ENCODE measurements at places on chromosomes 2 and 18. TPM values are rescaled to one million over a fixed set of nuclear protein-coding genes. Genes with fewer than 3 reads are reported as not detected.

ANKRD36 gene
- 40.9 TPM for total RNA-seq

GRCh38 chr2:139631966-139632365 is 851.8 kb upstream of the NXPH2 start:
- DNase-seq: no peak

DNA sequence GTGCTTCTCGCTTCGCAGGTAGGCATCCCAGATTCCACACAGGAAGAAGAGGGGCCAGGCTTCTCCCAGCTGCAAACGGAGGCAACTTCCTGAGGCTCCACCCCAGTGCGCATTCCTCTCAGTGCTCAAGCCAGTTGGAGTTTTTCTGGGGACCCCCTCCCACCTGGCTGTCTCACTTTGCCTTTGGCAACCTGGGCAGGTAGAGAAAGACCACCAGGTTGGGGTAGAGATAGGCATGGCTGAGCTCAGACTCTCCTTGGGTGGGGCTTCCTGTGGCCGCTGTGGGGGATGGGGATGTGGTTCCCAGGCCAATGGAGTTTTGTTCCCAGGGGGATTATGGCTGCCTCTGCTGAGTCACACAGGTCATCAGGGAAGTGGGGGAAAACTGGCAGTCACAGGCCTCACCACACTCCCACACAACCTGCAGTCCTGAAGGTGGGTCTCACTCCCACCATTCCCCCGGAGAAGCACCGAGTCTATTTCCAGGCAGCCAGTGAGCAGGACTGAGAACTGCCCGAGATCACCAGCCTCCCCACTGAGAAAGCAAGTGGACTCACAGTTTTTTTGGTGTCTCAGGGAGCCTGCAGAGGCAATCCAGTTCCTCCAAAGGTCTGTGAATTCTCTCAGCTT is 38.1 kb downstream of the SLC39A10 start:
- no peak for DNase-seq

DNA sequence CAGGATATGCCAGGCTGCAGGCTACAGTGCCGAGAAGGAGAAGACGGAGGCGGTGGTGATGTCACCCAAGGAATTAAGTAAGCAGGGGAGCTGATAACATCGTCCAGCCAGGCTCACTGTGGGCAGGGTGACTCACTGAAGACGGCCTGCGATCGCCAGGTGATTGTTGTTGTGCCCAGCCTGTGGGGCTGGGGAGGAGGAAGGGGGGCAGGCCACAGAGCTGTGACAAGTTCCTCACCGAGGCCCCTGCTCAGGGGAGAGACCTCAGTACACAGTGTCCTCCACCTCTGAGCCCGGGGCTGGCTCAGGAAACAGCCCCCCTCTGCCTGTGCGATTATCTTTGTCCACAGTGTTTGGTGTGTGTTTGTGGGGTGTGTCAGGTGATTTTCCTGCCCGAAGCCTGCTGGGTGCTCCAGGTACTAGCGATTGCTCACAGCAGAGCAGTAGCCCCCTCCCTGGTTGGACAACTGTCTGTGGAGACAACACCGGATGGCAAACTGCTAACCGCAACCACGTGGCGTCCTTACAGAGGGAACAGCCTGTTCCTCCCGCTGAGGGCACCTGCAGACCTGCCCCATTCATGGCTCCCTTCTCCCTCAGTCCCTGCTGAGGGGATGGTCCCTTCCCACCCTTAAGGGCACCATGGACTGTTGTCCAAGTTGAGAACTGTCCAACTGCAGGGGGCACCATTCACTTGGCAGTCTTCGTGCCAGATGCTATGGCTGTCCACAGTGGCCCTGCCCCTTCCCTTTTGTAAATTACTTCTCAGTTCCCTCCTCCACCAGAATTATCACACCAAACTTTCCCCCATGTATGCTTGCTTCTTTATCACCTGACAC is 95.1 kb downstream of the ZFP36L2 start:
- DNase-seq: no peak

DNA sequence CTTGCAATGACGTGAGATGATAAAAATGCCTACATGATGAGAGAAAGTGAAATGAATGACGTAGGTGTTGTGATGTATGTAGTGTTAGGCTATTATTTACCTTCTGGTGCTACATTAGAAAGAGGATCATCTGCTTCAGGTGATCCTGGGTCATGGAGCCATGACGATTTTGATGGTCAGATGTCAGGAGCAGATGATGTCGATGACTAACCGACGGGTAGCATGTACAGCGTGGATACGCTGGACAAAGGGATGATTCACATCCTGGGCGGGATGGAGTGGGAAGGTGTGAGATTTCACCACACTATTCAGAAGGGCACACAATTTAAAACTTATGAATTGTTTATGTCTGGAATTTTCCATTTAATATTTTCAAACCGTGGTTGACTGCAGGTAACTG is 43.5 kb upstream of the ACVR1C start:
- no peak for DNase-seq

All from mesothelial cell of epicardium (in vitro differentiated cells).